B cell (primary cell): ENCODE measurements at places on chromosomes 16 and 17.

DNA sequence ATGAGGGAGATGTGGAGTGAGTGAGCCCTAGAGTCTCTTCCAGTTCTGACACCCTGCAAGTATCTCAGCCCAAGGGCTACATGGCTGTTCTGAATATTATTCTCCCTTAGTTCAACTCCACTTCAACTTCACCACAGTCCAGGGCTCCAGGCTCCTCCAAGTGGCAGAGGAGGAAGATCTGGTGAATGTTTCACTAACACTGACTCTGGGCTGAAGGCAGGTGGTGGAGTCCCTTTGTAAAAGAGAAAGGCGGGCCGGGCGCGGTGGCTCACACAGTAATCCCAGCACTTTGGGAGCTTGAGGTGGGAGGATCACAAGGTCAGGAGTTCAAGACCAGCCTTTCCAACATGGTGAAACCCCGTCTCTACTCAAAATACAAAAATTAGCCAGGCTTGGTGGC lies 13.6 kb downstream of the CCDC92B start:
- no peak for DNase-seq

DNA sequence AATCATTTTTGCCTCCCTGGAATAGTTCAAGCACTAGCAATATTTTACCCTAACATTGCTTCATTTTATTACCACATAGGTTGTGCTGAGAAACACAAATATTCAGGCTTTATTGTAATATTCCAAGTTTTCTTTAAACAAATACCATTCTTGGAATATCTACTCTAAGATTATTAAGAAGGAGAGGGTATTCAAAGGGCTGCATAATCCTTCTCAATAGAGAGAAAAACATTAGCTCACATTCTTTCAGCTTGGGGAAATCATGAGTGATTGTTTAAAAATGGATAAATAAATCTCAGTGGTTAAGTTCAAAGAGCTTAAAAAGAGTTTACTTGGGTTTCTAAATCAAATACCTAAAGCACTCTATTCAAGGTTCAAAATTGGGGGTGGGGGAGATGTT lies 111.9 kb upstream of the CORO6 start:
- no peak for DNase-seq

- DNase-seq, result no peak
Observed at GRCh38 chr17:2018716-2019510, 6.2 kb downstream of the RTN4RL1 start.

- DNase-seq, result no peak
Observed at GRCh38 chr16:49632795-49633184, 223.1 kb downstream of the ZNF423 start.

DNA sequence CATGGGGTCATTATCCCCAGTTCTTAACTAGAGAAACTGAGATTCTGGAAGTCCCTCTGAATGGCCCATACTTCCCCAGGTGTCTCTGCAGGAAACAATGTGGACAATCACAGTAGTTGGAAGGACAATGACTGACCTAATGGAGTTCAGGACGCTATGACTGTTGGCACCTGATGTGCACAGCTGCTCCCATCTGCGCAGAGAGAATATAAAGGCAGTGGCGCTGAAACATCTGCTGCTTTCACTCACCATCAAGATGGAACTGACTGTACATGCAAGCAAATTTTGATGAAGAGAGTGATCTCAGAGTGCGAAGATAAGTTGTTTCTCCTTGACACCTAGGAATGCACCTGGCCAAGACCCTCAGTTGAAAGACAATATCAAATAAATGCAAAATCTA lies 395.7 kb upstream of the ASIC2 start:
- DNase-seq, result no peak

DNA sequence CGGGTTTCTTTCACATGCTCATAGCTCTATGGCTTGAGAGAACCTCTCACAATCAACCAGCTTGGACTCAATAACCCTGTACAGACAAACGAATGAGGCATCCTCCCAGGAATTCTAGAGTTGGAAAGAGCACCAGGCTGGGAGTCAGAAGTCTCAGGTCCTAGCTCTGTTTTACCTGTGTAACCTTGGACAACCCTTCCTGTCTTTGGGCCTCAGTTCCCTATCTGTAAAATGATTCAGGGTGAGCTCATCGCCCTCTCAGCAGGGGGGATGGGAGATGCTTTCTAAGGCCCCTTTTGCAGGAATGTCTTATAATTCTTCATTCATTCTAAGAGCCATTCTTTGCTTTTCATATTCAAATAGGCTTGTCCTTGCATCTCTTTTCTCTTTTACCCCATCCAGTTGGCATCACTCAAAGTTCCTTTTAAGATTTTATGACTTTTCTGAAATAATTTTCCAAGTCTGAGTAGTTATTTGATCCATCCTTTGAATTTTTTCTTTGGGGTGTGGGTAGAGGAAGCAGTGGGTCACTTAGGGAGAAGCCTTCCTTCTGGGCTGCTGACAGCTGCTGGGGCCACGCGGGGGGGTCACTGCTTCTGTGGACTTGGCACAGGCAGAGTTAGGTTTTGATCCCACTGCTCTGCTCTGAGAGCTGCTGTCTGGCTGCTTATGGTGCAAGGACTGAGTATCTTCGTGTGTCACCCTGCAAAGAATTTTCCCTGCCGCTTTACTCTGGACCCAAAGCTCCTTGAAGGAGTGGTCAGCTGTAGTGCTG lies 102.7 kb downstream of the UTP18 start:
- no peak for DNase-seq

DNA sequence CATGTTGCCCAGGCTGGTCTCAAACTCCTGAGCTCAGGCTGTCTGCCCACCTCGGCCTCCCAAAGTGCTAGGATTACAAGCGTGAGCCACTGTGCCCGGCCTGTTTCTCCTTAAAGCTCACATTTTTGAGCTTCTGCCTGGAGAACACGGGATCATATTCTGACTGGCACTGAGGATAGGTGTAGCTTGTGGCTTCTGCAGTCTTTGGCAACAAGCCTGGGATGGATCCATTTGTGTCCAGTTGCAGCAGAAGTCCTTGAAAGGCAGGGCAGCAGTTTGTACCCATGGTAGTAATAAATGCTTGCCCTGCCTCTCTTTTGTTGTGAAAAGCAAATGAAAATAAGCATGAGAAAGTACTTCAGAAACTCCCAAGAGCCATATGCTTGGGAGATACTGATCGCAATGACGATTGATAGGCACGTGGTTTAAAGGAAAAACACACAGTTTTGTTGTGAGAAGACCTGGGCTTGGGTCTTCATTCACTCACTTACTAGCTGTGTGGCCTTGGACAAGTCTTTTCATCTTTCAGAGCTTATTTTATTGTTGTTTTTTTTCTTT lies 3.1 kb upstream of the CORO7 start:
- DNase-seq, result no peak

DNA sequence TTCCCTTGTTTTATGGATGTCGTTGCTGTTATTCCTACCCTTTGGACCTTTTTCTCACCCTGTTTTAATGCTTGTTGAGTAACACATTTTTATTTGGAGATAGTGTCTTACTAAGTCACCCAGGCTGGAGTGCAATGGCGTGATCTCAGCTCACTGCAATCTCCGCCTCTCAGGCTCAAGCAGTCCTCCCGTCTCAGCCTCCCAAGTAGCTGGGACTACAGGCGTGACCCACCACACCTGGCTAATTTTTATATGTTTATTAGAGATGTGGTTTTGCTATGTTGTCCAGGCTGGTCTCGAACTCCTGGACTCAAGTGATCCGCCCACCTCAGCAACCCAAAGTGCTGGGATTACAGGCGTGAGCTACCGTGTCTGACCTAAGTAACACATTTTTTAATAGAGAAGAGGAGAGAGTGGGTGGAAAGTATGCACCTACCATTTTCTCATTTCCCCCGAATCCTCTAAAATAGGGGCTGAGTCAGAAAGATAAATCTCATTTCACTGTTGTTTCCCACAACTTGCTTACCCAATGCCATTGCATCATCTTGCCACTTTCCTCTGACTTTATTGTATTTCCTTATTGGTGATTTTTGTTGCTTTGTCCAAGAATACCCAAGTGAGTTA lies 7.0 kb downstream of the DHX40 start:
- DNase-seq, result no peak

DNA sequence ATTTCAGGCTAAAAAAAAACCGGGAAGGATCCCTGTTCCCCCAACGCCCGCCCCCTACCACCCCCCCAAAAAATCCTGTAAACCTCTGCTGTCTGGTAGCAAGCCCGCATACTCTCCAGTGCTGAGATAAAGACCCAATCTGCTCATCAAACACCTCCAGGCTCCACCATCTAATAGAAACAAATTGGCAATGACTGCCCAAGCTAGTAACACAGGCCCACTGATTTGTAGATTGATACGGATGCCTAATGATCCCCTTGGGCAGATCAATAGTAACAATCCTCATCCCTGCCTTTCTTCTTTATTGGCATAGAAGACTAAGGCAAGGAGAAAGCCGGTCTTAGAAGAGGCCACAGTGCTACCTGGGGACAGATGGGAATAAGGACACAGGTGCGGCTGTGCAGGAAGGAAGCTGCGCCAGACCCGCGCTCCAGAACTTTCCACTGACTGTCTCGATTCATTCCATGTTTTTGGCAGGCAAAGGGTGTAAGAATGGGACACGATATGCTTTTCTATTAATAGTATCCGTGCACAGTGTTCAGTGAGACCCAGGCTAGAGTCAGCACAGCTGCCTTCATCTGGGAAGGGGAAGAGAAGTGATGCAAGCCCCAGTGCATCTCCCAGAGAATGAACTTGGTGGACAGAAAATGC lies 407.6 kb upstream of the PSMD7 start:
- DNase-seq, result no peak

DNA sequence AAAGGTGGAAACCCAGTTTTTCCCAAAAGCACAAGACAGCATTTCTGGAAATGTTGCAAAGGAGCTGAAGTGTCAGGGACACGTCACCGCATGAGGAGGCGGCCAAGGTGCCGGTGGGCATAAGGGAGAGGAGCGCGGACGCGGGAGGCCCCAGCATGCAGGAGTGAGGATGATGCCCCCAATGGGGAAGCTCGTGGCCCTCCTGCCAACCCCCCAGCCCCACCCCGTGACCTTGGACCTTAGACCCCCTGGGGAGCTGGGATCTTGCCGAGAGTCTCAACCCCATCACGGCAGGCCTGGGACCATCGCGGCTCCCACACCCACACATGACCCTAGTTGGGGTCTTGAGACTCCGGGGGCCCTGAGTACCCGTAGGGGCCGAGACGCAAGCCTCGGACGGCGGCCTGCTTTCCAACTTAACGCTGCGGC lies 119.4 kb upstream of the METRNL start:
- no peak for DNase-seq

- DNase-seq, result peak; percentile 93
Observed at GRCh38 chr17:63919311-63919723, 678 bp upstream of the GH1 start.

DNA sequence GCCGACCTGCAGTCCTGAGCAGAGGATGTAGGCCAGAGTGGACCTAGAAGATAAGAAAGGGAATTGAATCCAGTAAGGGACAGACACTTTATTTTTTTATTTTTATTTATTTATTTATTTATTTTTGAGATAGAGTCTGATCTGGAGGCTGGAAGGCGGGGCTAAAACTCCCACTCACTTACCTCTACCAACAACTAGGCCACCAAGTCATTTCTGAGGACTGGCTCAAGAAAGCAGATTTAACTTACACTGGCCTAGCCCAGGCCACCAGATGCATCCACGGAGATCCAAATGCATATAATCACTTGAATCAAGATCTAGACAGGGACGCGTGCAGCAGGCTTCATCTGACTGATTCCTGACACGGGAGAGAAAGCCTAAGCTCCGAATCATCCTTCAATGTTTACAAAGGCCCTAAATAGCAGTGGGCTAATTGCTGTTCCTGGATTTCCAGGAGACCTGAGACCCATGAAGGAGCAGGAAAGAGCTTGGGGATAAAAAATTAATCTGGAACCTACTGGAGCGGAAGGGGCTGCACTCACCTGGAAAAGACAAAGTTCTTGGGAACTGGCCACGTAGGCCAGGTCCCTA lies 1.1 kb upstream of the ALOX12 start:
- DNase-seq, result no peak

DNA sequence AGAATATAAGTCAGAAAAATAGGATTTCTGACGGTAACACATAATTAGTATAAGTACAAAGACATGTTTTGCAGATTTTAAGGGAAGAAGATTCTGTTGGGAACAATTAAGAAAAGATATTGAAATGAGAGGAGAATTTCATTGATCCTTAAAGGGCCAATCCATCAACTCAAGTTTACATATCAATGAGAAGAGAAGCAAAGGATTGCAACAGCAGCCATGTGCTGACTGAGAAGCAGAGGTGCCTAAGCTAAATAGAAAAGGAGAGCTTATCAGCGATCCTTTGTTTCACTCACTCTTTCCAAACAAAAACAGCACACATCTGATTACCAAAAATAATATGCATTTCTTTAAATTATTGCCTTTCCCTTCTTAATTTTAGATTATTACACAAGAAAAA lies 94.6 kb downstream of the ITFG1 start:
- DNase-seq, result no peak

DNA sequence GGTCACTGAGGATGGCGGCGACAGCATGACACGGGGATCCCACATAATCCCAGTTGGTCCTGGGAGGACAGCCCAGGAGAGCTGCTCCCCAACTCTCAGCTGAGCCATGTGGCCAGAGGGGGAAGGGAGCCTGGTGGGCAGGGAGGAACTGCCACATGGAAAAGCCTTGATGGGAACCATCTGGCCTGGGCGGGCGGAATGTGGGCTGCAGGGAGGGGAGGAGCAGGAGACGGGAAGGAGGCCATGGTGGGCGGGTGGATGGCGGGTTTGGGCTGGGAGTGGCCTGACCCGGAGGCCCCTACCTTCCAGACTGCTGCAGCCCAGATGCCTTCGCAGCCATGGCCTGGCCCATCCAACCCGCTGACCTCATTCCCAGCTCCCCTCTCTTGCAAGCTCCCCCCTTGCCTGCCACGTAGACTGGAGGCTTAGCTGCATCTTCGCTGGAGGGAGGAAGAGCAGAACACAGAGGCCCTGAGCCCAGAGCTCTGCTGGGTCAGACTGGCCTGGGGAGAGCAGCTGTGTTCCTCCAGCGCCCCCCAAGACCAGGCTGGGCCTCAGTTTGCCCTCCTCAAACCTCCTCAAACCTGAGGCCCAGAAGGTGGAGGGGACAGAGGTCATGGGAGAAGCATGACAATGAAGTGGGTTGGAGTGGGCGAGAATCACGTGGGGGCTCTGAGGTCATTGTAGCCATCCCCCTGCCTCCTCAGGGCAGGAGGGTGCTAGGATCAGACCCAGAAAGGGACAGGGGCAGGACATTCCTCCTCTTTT lies 8.2 kb upstream of the COL1A1 start:
- DNase-seq, result no peak

GRCh38 chr16:68399456-68399855 lies 48.9 kb downstream of the SMPD3 start:
- no peak for DNase-seq

DNA sequence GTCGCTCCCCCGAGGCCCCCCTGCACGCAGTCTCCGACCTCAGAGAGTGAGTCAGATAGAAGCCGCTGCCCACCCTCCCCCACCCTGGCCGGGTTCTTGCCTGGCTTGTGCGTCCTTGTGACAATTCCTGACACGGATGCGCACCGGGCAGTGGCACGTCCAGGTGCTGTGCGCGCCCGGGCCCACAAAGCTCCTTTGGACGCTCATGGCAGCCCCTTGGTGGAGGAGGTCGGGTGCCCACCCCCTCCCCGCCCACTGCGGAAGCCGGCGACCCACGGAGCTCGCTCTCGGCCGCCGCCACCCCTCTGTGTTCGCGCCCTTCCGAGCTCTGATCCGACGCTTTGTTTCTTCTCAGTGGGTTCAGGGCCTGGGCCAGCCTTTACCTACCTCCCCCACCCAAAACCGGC lies 662 bp upstream of the TUBB3 start:
- DNase-seq, result no peak
